ENCODE measurements at places on chromosomes 12 and 14.

GRCh38 chr14:76314521-76315034, 61.4 kb upstream of the ESRRB start:
- DNase-seq: no peak

GRCh38 chr12:6378709-6379472, 3.5 kb upstream of the SCNN1A start:
- DNase-seq: no peak

GRCh38 chr12:47962198-47962597, 1.2 kb upstream of the TMEM106C start:
- DNase-seq: no peak

- no peak for DNase-seq
These were observed 34.8 kb downstream of the HIGD1C start for GRCh38 chr12:50986966-50987737.

- DNase-seq: no peak
These were observed 25.1 kb upstream of the BTBD6 start for GRCh38 chr14:105223260-105223659.

- DNase-seq: no peak
These were observed 158.7 kb downstream of the NUAK1 start for GRCh38 chr12:105980085-105980484.

- no peak for DNase-seq
These were observed 163.3 kb downstream of the PAWR start for GRCh38 chr12:79527473-79527872.

DNA sequence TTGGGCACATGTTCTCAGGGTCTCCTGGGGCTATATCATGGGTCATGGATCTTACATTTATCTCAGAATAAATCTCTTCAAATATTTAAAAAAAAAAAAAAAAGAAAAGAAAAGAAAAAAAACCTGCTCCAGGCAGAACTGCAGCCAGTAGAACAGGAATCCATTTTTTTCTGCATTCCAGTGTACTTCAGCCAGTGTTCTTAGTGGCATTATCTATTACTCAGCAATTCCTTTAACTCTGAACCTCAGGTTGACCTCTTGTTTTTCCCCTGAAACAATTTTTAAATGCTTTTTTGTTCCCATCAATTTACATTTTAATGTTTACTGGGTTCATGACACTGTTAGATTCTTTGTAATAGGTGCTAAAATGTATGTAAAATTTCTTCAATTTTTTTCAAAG, 66.7 kb upstream of the STXBP6 start:
- no peak for DNase-seq

GRCh38 chr14:88554457-88555286, at the start of gene PTPN21:
Gene PTPN21 (minus strand): TSS chr14:88555007. CDS start chr14:88550417, 4,590 bp downstream.
- no peak for DNase-seq

DNA sequence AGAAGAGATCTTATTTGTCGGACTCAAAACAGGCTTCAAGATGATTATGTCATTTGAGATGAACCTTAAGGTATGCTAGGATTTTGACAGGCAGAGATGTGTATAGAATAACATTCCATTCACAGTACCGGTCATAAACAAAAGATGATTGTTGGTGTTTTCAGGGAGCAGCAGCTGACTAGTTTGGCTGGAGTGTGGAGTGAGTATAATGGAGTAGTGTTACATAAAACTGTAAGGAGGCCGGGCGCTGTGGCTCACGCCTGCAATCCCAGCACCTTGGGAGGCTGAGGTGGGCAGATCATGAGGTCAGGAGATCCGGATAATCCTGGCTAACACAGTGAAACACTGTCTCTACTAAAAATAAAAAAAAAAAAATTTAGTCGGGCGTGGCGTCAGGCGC, 23.9 kb downstream of the SERPINA10 start:
- DNase-seq: no peak

GRCh38 chr12:28051516-28052354, 79.2 kb upstream of the PTHLH start:
- DNase-seq: no peak

DNA sequence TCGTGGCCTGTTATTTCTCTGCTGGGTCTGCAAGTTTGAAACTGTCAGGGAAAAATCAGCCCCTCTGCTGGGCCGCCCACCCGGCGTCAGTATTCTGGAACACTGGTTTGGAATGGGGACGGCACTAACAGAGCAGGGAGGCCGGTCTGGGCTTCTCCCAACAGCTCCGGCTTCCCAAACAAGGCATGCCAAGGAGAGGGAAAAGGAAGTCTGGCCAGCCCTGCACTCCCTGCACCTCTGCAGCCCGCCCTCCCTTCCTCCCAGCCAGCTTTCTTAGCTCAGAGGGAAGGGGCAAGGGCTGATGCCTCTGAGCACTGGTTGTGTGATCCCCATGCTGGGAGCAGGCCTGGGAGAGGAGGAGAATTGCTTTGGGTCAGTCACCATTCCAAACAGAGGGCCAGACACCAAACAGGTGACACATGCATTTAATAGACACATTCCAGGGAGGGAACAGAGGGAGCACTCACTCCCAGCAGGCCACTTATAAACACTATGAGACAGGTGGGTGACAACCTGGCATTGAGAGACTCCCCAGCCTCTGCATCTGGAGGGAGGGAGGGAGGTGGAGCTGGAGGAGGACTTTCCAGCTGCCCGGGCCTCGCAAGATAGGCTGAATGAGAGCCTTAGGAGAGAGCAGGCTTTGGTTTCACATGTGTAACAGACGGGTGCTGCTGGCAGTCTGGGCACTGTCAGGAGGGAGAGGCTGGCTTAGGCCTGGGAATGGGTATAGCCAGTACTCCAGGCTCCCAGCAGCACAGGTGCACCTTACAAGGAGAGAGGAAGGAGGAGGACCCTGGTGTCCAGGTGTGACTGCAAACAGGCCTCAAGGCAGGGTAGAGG, 10.3 kb downstream of the KRT75 start:
- DNase-seq: no peak

- DNase-seq: no peak
These were observed 527 bp upstream of the CARMIL3 start for GRCh38 chr14:24051176-24051788.

- no peak for DNase-seq
These were observed 1.1 kb upstream of the RIOX1 start for GRCh38 chr14:73489481-73490175.

DNA sequence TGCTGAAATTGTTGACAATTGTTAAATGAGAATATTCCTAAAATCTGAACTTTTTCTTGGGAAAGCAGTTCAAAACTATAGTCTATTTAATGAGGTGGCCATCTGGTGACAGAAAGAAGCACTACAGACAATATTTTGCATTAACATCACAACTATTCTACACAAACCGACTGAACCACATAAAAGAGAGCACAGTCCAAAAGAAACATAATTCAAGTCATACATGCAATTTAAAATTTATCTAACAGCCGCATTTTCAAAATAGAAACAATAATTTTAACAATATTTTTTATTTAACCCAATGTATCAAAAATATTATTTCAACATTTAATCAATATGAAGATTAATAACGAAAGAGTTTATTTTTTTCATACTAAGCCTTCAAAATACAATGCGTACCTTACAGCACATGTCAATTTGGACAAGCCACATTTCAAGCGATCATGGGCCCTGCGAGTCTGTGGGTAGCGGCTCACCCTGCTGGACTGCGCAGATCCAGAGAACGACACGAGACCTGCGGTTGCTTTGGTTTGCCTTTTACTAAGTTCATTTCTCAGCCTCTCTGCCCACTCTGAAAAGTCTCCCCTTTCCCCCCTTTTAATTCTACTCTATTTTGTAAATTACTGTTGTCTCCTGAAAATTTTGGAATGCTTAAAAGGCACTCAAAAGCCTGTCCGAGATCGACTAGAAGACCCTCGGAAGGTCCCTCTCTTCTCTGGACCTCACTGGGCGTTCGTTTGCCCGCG, 947 bp upstream of the LRRC9 start:
- DNase-seq: no peak

DNA sequence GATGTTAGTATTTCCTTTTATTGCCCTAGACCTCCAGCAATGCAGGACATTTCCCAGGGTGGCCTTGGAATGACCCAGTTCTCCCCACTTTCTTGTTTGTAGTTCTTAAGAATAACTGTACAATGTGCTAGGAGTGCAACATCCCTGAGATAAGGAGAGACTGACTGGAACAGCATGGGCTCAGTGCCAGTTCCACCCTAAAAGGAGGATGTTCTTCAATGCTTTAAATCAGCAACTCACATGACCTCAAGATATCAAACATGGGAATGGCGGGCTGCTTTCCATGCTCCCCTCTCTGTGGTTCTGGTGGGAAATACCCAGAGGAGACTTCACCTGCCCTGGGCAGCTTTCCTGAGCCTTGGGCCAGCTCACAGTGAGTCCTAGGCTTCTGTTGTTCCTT, 766.9 kb upstream of the FBXO33 start:
- no peak for DNase-seq

DNA sequence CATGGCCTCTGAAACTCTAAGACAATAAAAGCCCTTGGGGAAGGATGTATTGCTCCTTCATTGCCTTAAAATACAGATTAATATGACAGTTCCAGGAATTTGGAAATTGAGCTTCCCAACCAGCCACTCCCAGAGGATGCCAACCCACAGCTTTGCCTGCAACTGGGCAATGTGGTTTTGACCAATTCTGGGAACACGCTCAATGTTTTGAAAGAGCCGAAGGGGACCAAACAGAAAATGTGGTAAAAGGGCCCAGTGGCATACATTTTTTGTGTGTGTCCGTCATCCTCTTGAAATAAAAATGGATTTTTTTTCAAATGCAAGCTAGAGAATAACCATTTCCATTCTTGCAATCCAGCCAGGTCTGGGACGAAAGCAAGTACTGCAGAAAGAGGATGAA, 88.3 kb upstream of the PLEKHG7 start:
- no peak for DNase-seq

DNA sequence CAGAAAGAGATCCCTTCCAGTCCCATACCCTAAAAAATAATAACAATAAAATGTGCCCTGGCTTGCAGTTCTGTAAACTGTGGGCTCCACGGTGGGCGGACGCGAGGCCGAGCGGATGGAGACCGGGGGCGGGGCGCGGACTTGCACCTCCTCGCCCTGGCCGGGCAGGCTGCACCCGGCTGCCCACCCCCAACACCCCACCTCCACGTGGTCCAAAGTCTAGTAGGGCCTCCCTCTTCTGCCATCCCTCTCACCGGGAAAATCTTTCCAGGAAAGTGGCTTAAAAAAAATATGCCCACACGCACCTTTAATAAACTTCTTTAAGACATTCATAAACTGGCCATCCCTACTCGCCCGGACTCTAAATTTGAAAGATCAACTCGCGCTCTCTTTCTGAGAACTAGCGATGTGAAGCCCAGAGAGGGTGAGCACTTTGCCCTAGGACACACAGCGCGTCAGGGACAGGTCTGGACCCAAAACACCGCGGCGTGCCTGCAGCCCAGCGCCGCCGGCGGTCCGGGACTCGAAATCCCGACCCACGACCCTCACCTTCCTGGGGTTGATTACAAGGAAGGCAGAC, 1.9 kb upstream of the BCL11B start:
- DNase-seq: no peak
